Germinal center (tissue), 1 donor: ENCODE measurements at places on chromosomes 16 and 17.

GRCh38 chr16:15611610-15612009 lies 31.3 kb downstream of the MARF1 start:
- DNase-seq = no peak

GRCh38 chr16:58306327-58306726 lies 11.5 kb upstream of the PRSS54 start:
- DNase-seq = no peak

GRCh38 chr17:67388986-67389385 lies 11.9 kb downstream of the PITPNC1 start:
- no peak for DNase-seq

DNA sequence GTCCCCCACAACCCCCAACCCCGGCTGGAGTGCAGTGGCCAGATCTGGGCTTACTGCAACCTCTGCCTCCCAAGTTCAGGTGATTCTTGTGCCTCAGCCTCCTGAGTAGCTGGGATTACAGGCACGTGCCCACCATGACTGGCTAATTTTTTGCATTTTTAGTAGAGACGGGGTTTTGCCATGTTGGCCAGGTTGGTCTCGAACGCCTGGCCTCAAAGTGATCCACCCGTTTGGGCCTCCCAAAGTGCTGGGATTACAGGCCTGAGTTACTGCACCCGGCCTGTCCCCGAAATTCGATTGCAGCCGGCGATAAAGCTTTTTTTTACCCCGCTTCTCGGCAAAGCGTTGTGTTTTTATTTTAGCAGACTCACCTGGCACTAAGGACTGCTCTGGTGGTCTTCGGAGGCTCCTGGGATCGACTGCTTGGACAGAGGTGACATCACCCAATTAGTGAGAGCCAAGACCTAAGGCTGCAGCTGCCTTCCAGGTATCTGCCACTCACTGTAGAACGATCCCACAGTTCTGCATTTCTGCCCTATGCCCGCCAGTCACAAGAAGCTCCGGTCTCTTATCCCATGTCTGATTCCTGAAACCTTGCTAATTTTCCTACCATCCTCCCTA lies 82.2 kb upstream of the ARL4D start:
- peak; percentile 12 for DNase-seq

- DNase-seq = no peak
Measured at GRCh38 chr16:49431040-49431439, 57.4 kb downstream of the C16orf78 start.

GRCh38 chr17:53570731-53571130 lies 252.0 kb upstream of the KIF2B start:
- no peak for DNase-seq

DNA sequence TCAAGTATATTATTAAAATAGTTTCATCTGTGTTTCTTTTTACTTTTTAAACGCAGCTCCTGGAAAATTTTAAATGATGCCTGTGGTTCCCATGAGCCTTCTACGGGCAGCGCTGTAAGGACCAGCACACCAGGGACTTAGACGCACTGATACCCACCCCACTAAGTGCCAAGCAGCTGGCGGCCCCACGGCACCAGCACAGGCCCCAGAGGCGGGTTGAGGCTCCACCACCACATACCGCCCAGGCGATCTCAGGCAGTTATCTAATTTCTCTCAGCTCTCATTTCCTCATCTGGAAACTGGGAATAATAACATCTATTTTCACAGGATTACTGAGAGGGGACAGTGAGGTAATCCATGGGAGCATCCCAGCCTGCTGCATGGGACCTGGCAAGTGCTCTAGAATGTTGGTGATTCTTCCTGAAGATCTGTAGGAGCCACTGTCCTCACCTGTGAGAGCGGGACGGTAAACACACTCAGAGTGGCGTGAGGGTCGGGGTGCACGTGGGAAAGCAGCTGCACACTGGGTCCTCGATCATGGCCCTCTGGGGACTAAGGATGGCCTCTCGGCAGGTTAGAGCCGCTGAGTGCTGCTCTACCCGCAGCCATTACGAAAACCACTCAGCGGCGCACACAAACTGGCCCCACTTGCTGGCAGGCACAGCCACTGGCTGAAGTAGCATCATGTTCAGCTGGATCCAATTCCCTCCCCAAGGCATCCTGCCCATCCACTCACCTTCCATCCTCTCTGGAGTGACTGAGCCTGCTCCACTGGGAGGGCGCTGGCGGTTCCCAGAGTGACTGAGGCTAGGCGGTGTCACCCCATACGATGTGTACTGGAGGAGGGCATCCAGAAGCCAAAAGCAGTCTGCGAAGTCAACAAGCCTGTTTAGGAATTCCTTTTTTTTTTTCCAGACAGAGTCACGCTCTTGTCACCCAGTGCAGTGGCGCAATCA lies 17.6 kb upstream of the SLC38A8 start:
- DNase-seq = no peak
